ENCODE measurements at places on chromosomes 1 and 21.

- no peak for DNase-seq
Observed at GRCh38 chr1:190169311-190170067, 308.2 kb downstream of the BRINP3 start.

- no peak for DNase-seq
Observed at GRCh38 chr21:38343691-38344090, 86.9 kb downstream of the KCNJ15 start.

DNA sequence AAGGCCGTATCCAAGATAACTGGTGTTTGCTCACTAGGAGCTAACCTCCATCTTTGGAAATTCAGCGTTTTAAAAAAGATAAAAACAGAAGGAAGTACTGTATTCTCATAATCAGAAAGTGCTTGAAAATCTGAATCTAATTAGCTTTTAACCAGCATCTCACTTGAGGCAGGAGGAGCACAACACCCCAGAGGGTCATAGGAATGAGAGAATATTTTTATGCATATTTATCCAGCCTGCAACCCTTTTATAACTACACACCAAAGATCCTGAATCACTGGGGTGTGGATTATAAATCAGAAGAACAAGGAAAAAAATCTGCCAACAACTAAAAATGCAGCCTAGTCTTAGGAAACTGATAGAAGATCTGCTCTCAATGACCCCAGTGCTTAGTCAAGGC lies 68.0 kb upstream of the PTCH2 start:
- no peak for DNase-seq

DNA sequence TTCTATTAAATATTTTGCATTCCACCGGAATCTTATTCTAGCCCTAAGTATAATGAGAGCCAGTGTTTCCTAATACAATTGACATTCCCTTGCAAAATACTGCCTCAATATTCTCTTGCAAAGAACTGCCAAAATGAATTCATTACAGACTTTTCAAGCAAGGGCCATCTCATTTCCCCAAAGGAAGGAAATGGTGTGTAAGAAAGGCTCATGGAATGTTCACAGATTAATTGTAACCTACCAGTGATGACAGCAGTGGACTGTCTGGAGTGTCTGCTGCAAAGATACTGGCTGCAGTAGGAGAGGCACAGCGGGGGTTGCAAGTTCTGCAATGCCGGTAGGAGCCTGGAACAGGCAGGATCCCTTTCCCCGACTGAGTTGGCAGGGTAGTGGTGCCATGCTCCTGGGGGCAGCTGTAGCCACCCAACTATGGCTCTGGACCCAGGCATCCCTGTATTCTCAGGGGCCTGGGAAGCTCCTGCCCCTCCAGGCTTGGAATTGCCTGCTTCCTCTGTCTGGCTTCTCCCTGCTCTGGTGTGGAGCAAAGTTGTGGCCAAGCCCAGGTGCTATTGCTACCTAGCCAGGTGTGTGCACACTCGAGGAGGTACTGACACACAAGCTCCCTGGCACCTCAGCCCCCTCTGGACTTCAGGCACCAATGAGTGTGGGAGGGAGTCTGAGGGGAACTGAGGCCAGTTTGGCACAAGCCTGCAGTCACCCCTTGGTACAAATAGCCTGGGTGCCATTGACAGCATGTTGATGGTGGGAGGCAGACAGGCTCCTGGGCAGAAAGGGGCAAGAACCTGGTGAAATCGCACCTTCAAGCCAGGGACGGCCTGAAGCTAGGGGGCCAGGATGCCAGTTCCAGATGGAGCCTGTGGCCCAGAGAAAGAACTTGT lies 1371.0 kb downstream of the KCNT2 start:
- DNase-seq = no peak

DNA sequence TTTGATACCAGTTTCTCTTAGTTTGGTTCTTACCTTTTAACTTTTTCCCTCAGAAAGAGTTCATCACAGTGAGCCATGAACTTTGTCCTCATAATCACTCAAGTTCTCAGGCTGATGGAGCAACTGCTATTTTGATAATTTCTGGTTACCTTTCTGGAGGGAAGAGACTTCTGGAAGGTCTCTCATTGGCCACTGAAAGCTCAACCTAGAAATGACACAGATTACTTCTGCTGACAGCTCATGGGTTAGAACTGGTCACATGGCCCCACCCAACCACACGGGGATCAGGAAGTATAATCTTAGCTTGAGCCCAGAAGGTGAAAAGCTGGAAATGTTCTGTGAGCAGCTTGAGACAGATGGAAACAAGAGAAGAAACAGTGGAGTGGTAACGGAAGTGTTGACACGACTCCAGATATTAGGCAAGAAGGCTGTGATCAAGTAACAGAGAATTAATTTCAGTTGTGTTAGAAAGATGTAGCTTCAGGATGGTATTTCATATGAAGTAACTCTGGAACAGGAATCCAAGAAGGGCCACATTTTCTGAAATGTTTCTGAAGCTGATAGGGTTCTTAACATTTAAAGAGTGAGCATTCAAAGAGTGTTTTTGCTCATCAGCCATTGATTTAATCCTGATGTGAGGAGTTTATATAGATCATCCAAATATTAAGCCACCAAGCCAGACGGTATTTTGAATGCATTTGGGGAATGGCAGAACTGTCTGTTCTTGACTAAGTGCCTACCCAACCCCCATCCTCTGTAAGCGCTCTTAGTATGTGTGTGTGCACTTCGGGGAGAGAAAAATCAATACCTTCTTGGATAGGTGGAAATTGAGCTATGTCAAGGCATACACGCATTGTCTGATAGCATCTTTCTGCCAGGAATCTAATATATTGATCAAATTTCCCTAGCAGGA lies 21.9 kb upstream of the XPR1 start:
- DNase-seq = no peak
